ENCODE measurements at places on chromosomes 3 and 15.

DNA sequence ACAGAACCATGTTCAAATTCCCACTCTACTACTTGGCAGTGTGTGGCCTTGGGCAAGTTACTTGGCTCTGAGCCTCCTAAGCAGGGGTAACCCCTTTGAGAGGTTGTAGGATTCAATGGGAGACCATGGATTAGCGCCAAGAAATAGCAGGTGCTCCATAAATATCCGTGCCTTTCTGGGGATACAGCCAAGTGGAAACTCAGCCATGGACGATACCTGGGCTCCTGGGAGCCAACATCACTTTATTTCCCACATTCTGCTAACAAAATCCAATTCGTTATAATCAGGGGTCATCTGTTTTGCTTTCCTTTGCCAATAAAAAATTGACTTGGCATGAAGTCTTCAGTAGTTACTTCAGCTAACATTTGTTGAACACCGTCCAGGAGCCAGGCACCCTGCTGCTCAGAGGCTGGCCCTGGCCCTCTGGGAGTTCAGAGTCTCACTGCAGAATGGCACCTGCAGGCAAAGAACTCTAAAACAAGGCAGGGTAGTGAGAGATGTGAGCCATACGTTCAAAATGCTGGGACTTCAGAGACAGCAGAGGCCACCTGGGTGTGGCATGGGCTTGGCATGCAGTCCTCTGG is 42.3 kb downstream of the ZDHHC19 start:
- no peak for DNase-seq

DNA sequence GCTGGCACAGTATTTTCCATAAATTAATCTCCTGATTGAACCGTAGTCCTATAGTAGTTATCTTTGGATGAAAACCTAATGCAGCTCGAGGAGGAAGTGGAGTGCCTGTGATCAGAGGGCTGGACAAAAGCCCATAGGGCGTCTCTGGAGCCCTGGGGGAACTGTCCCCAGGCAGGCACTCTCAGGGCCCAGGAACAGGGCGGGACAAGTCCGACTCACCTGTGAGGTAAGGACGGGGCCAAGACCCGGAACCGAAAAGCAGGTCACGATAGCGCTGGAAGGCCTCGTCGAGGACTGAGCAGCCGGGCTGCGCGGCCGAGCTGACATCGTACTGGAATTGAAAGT is 341 bp downstream of the HEXA start:
- no peak for DNase-seq

- DNase-seq, result no peak
These were observed 129.3 kb downstream of the TNIK start for GRCh38 chr3:171330938-171331337.

GRCh38 chr3:7292362-7292761 is 431.4 kb downstream of the GRM7 start:
- no peak for DNase-seq

DNA sequence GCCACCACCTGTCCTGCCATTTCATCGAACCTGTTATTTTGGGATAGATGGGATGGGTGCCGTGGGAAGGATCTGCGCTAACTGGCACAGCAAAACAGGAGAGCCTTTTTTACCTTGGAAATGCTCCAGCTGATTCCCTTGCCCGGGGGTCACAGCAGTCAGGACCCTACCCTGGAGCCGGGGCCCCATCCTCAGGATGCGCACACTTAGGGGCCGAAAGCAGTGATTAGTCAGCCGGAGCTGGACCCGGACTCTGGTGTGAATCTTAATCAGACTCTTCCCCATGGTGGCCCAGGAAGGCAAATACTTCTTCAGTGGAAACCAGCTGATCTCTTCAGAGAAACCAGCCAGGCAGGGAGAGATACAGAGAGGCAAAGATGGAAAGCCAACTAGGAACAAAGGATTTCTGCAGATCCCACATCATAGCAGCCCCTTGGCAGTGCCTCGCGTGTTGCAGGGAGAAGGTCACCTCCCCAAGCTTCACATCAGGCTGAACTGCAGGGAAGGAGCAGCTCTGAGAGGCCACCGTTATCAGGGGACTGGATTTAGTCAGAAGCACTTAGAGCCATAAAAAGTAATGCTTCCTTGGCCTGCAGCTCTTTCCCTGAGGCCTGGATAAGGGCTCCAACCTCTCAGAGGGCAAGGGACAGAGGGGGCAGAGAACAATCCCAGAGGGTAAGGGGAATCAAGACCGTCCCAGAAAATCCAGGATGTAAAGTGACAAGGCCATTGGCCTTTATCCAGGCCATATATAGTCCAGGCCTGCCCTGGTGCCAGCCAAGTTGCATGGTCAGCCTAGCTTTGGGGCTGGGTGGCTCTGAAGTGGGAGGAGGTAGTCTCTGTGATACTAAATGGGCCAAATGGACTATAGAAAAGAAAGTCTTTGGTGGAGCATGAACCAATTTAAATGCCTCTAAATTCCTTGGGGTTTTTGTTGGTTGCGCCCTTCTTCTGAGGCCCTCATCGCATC is 52.9 kb downstream of the WDR76 start:
- no peak for DNase-seq
